ENCODE measurements at places on chromosomes 2 and 18. TPM values are rescaled to one million over a fixed set of nuclear protein-coding genes. Genes with fewer than 3 reads are reported as not detected.

The OTOS gene
- total RNA-seq = not detected

The ASIC4 gene
- total RNA-seq = not detected

The DPP10 gene
- 12.2 TPM for total RNA-seq

The GKN2 gene
- total RNA-seq = not detected

The TSPYL6 gene
- not detected for total RNA-seq

The LINC00305 gene
- not detected for total RNA-seq

The DSEL gene
- 5.7 TPM for total RNA-seq

The GALNT5 gene
- total RNA-seq = 16.5 TPM

The SERPINB2 gene
- total RNA-seq = not detected

The CD207 gene
- 0.19 TPM for total RNA-seq

The GAREM1 gene
- total RNA-seq = 29.0 TPM

The KATNAL2 gene
- 7.0 TPM for total RNA-seq

The GPD2 gene
- 42.9 TPM for total RNA-seq

The EGR4 gene
- total RNA-seq = not detected

The CABLES1 gene
- total RNA-seq = 13.0 TPM

The ARHGAP25 gene
- 3.1 TPM for total RNA-seq

The WNT10A gene
- total RNA-seq = 0.17 TPM

The CNTNAP5 gene
- total RNA-seq = not detected

The PRSS56 gene
- total RNA-seq = not detected

The DSC3 gene
- 0.19 TPM for total RNA-seq

The FBXO48 gene
- 1.5 TPM for total RNA-seq

The DIPK1C gene
- total RNA-seq = 0.14 TPM

The CHRNG gene
- total RNA-seq = not detected

The PPP1R7 gene
- 68.9 TPM for total RNA-seq

The UGT1A10 gene
- 43.9 TPM for total RNA-seq

The KLHL41 gene
- total RNA-seq = 1.5 TPM

The TWIST2 gene
- total RNA-seq = 1.1 TPM

The REG1B gene
- not detected for total RNA-seq

The GPR75 gene
- 2.1 TPM for total RNA-seq

The SLC11A1 gene
- 1.2 TPM for total RNA-seq

The MAIP1 gene
- 22.9 TPM for total RNA-seq

The NAT8 gene
- not detected for total RNA-seq

The FTCDNL1 gene
- 2.3 TPM for total RNA-seq

The MAPK4 gene
- total RNA-seq = 9.9 TPM

The TMEM247 gene
- not detected for total RNA-seq

The COLEC11 gene
- total RNA-seq = 2.2 TPM

The ABCB11 gene
- total RNA-seq = 21.7 TPM

The LBX2 gene
- total RNA-seq = 1.0 TPM

The SERPINB12 gene
- not detected for total RNA-seq

The UBE2F gene
- total RNA-seq = 40.4 TPM

The UPP2 gene
- not detected for total RNA-seq

The UGT1A4 gene
- 2.9 TPM for total RNA-seq

The GULP1 gene
- total RNA-seq = 15.1 TPM

The SERPINB11 gene
- total RNA-seq = not detected

The TFCP2L1 gene
- 107 TPM for total RNA-seq

The DSG1 gene
- total RNA-seq = not detected

The REG3G gene
- not detected for total RNA-seq

The RNU2-63P gene
- total RNA-seq = 2.9 TPM

The VWC2L gene
- not detected for total RNA-seq

The PTPRM gene
- total RNA-seq = 19.6 TPM

The CFC1 gene
- total RNA-seq = 0.92 TPM

The CRACDL gene
- 17.8 TPM for total RNA-seq

The HOXD1 gene
- total RNA-seq = 2.2 TPM

The KCNE4 gene
- total RNA-seq = 2.0 TPM

The SOWAHC gene
- 35.8 TPM for total RNA-seq

The PDE1A gene
- total RNA-seq = 3.9 TPM

The NIFK gene
- total RNA-seq = 31.2 TPM

The ZNF396 gene
- 2.8 TPM for total RNA-seq

Data from mucosa of descending colon (tissue), 3 donors.